Esophagus muscularis mucosa (tissue), 4 donors: ENCODE measurements at places on chromosomes 3 and 15.

DNA sequence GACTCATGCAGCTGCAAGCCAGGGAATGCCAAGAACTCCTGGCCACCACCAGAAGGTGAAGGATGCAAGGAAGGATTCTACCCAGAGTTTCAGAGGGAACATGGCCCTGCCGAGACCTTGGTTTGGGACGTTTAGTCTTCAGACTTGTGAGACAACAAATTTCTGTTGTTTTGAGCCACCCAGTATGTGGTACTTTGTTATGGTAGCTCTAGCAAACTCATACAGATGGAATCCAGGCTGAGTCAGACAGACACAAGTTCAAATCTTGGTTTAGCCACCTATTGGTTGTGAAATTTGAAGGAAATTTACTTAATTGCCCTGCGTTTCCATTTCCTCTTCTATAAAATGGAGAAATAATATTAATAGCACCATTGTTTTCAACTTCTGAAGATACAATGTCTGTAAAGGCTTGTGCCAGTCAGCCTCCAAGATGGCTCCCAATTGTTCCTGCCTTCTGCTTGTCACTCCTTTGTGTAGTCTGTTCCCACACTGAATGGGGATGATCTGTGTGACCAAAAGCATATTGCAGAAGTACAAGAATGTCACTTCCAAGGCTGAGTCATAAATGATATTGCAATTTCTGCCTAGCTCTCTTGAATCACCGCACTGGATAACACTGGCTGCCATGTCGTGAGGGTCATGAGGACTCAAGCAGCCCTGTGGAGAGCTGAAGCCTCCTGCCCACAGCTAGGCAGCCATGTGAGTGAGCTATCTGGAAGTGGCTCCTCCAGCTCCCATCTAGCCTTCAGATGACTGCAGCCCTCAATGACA is 223.5 kb upstream of the PROK2 start:
- H3K27me3 ChIP-seq = no peaks in the 10 kb centered on the region
- H3K4me3 ChIP-seq = no peak overlapping the region
- H3K36me3 ChIP-seq = no peaks in the 10 kb centered on the region
- H3K4me1 ChIP-seq = no peaks in the 10 kb centered on the region
- H3K27ac ChIP-seq = no peak overlapping the region

DNA sequence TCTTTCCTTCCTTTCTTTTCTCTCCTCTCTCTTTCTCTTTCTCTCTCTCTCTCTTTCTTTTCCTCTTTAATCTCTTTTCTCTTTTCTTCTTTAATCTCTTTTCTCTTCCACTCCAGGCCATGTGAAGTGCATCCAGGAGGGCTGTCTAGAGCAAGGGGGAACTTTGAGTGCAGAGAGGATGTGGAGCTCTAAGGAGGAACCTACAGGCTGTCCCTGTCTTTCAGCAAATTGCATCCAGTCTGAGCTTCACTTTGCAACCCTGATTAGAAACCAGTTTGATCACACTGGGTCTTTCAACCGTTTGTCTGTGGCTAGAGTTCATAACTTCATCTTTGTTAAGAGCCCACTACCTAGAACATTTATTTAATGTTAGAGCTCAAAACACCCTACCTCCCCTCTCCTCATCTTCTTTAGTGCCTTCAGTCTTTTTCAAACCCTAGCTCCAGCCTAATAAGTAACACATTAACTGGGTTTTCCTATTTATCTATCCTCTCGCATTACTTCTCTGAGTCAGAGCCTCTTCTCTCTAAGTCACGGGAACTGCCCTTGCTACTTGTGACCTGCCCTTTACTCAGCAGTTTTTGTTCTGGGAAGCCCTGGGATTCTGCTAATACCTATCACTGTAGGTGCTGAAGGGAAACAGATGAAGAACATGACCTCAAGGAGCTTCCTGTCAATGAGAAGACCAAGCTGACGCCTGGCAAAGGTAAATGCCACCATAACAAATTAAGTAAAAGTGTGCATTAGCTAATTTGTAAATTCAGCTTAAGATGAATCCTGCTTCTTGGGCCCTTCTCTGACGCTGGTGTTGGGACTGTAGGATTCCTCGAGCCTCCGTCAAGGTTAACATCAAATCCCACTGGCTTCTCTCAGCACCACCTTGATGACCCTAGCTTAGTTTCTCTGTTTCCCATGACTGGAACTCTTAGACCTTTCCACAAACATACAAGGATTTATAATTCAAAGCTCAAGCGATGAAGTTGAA is at the start of gene GCNT3:
Gene GCNT3 (plus strand): TSS at position 508 of the 985 bp plus-strand sequence. CDS start 6,456 bp downstream, outside the sequence.
- no peaks in the 10 kb centered on the region for H3K36me3 ChIP-seq
- H3K27me3 ChIP-seq = no peaks in the 10 kb centered on the region
- DNase-seq = no peak
- no peak within 1 kb of the TSS for H3K4me3 ChIP-seq

- DNase-seq = no peak
- peaks cover 14% of the 10 kb centered on the region for H3K4me1 ChIP-seq
- H3K4me3 ChIP-seq = no peak overlapping the region
- no peaks in the 10 kb centered on the region for H3K36me3 ChIP-seq
- no peaks in the 10 kb centered on the region for H3K27me3 ChIP-seq
These were observed 13.5 kb downstream of the SPTBN5 start for GRCh38 chr15:41880156-41880877.

- no peaks in the 10 kb centered on the region for H3K4me1 ChIP-seq
- no peak for DNase-seq
- no peaks in the 10 kb centered on the region for H3K36me3 ChIP-seq
- H3K4me3 ChIP-seq = no peak overlapping the region
- H3K27me3 ChIP-seq = no peaks in the 10 kb centered on the region
These were observed 79.3 kb downstream of the AQP9 start for GRCh38 chr15:58217460-58217859.

- H3K4me1 ChIP-seq = peaks cover 19% of the 10 kb centered on the region
- no peak overlapping the region for H3K4me3 ChIP-seq
- no peaks in the 10 kb centered on the region for H3K27me3 ChIP-seq
- H3K36me3 ChIP-seq = no peaks in the 10 kb centered on the region
These were observed 43.1 kb downstream of the XXYLT1 start for GRCh38 chr3:195227871-195228270.

GRCh38 chr15:92637626-92638025 is 17.9 kb downstream of the FAM174B start:
- peak overlapping the region; percentile 83 for H3K27ac ChIP-seq
- no peak for DNase-seq
- no peak overlapping the region for H3K4me3 ChIP-seq
- H3K36me3 ChIP-seq = no peaks in the 10 kb centered on the region

DNA sequence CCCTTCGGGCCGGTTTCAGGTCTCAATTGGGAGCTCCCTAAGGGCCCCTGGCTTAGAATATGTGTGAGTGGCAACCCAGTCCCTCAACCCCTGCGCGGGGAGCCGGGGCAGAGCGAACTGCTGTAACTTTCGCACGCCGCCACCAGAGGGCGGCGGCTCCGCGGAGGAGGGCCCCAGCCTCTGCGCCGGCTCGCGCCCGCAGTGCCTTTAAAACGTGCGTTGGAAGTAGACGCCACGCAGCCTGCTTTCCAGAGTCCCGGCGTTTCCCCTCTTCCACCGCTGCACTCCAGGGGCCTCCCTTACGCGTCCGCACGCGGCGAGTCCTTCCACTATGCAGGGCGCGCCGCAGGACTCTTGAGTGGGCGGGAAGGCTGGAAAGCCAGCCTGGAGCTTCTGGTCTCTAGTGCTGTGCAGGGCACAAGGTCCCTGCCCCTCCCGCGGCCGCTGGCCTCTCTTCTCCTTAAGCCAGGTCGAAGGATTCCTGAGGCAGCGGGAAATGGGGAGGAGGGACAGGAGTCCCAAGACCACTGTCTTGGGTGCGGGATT is 23.7 kb upstream of the RNU6-1 start:
- H3K27ac ChIP-seq = peak overlapping the region; percentile 69
- H3K4me3 ChIP-seq = peak overlapping the region; percentile 46
- DNase-seq = no peak
- H3K36me3 ChIP-seq = no peaks in the 10 kb centered on the region

GRCh38 chr15:101167411-101167752 is 84.5 kb downstream of the CHSY1 start:
- DNase-seq = no peak
- H3K4me3 ChIP-seq = peak overlapping the region; percentile 27
- peak overlapping the region; percentile 73 for H3K27ac ChIP-seq
- no peaks in the 10 kb centered on the region for H3K36me3 ChIP-seq

- H3K36me3 ChIP-seq = no peaks in the 10 kb centered on the region
- no peak overlapping the region for H3K27ac ChIP-seq
- no peak overlapping the region for H3K4me3 ChIP-seq
These were observed 48.4 kb downstream of the HES1 start for GRCh38 chr3:194184265-194184751.

DNA sequence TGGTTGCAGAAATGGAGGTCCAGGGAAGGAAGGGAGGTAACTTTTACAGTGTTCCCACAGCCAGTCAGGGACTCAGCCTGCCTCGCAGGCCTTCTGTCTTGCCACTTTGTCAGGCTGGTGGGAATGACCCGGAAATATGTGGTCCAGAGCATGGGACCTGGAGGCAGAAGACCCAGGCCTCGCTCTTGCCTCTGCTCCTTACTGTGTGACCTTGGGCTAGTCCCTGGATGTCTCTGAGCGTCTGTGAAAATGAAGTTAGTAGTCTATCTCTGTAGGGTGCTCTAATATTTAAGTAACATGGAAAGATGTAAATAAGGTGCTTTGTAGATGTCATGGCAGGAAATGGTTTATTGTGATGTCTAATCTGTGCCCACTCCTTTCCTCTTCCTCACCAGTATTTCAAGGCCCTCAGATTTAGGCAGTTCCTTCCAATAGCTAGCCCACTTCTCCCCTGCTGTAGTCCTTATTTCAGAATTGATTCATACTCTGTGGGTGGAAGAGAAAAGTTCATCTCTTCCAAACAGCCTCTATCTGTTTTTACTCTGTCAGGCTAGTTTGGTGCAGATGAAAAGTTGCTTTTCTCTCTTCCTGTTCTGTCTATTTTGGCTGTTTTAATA is 9.1 kb downstream of the CORO2B start:
- H3K36me3 ChIP-seq = no peaks in the 10 kb centered on the region
- DNase-seq = no peak
- peak overlapping the region; percentile 50 for H3K27ac ChIP-seq
- H3K27me3 ChIP-seq = no peaks in the 10 kb centered on the region
- peaks cover 64% of the 10 kb centered on the region for H3K4me1 ChIP-seq
- no peak overlapping the region for H3K4me3 ChIP-seq

GRCh38 chr3:81437683-81438082 is 323.8 kb downstream of the GBE1 start:
- DNase-seq = no peak
- no peaks in the 10 kb centered on the region for H3K4me1 ChIP-seq
- H3K27me3 ChIP-seq = no peaks in the 10 kb centered on the region
- no peak overlapping the region for H3K27ac ChIP-seq
